Globus pallidus (tissue), 1 donor: ENCODE measurements at places on chromosomes 6 and 20.

DNA sequence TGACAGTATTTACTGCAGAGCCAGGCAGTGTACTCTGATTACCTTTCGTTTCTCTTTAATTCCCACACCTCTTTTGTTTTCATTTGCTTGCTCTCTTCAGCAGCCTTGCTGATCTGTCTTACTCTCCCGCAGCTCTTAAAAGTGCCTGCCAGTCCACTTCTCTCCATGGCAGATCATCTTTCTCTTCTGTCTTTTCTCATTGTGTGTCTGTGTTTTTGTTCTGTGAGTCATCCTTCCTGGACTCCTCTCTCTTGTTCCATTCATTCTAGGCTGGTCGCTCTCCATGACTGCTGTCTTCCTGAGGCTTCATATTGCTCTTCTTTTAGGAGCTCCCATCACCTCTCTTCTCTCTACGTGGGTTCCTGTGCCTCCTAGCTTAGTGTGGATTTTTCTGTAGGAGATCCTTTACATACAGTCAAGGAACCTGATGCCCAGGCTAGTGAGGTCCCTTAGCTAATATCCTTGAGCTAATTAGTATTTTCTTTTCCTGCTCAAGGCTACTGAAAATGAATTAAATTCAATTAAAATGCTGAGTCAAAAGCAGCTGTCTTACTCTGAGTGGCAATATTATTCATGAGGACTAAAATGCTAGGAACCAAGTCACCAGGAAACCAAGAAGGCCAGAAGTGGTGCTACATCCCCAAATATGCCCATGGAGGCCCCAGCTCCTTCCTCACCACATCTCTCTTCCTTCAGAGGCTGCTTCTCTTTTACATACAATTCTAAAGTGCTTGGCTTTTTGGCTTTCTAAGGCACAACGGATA, 86.1 kb downstream of the SLX4IP start:
- DNase-seq, result no peak

DNA sequence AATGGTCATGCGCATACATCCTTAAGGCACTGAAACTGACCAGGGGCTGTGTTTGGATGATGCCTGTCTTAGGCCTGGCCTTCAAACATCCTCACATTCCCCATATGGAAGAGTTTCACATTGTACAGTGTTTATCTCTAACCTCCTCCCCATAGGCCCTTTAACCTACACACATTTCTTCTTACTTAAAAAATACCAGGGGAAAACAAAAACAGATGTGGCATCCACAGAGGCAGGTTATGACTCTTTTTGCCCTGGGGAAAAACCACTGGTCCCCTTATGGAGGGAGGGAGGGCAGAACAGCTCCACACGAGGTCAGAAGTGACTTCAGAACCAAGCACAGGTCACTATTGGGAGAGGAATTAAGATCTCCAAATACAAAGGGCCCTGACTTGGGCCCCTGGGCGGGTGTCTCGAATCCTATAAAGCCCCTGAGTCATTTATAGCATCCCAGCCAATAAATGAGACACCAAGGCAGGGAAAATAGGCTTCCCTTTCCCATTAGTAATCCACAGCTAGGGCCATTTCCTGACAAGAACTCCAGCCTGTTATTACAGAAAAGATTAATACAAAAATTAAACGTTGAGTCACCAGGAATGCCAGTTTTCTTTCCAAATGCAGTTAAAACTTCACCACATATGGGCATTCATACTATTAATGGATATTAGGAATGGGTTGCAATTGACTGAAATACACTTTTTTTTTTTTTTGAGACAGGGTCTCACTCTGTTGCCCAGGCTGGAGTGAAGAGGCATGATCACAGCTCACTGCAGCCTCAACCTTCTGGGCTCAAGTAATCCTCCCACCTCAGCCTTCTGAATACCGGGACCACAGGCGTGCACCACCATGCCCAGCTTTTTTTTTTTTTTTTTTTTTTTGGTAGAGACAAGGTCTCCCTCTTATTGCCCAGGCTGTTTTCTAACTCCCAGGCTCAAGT, 107.2 kb downstream of the ATP9A start:
- DNase-seq, result no peak

DNA sequence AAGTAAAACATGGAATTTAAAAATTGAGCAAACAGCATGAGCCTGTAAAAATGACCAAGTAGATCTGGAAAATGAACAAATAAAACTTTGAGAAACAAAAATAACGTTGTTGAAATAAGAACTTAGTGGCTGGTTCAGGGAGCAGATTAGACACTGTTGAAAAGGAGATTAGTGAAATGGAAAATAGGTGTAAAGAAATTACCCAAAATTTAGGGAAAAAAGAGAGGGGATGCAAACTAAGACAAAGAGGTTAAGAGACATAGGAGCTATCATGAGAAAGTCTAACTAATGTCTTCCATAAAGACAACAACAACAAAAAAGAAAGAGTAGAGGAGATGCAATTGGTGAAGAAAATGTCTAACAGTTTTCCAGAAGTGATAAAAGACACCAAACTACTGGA, 29.0 kb downstream of the APCDD1L start:
- DNase-seq, result no peak

DNA sequence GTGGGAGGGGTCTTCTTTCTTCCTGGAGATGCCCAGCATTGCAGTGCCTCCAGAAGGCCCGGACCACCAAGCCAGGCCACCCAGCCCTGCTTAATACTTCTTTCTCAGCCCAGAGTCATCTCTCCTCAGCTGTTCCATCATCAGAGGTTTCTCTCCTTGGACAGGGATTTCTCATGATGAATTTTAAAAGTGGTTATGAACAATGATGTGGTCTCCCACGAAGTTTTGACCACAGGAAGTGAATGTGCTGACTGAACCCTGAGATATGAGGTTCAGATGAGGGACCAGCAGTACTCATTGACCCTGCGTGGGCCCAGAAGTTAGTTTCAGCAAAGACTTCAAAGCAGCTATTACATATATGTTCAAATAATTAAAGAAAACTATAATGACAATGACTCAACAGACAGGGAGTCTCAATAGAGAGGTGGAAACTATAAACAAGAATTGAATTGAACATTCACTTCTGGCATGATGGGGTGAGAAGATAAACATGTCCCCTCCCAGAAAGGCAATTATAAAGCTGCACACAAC, 114.5 kb upstream of the SLC22A16 start:
- no peak for DNase-seq

GRCh38 chr6:156687789-156688619, 89.2 kb upstream of the ARID1B start:
- no peak for DNase-seq

DNA sequence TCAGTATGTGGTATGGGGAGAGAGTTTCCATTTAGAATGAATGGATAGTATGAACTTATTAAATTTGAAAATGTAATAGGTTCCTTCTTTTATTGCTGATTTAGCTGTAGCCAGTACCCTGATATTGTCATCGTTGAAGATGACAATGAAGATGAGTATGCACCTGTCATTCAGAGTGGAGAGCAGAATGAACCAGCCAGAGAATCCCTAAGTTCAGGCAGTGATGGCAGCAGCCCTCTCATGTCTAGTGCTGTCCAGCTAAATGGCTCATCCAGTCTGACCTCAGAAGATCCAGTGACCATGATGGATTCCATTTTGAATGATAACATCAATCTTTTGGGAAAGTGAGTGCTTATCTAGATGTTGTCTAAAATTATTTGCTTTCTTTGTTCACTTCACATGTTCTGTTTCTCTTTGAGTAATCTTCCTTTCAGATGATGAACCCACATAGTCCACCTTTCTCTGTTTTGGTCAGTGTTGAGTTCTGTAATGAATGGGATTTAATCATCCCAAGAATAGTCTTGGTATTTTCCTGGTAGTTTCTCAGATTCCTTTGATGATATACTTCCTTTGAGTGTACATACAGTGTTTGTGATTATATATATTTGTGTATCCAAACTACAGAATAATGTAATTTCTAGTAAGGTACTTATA, 23.3 kb downstream of the HSF2 start:
- DNase-seq, result no peak

- no peak for DNase-seq
Observed at GRCh38 chr20:38011696-38012095, 21.6 kb downstream of the TTI1 start.

GRCh38 chr20:32098786-32099185, 10.7 kb upstream of the TM9SF4 start:
- DNase-seq, result no peak

- no peak for DNase-seq
Observed at GRCh38 chr6:52505726-52506409, 71.0 kb downstream of the TRAM2 start.

DNA sequence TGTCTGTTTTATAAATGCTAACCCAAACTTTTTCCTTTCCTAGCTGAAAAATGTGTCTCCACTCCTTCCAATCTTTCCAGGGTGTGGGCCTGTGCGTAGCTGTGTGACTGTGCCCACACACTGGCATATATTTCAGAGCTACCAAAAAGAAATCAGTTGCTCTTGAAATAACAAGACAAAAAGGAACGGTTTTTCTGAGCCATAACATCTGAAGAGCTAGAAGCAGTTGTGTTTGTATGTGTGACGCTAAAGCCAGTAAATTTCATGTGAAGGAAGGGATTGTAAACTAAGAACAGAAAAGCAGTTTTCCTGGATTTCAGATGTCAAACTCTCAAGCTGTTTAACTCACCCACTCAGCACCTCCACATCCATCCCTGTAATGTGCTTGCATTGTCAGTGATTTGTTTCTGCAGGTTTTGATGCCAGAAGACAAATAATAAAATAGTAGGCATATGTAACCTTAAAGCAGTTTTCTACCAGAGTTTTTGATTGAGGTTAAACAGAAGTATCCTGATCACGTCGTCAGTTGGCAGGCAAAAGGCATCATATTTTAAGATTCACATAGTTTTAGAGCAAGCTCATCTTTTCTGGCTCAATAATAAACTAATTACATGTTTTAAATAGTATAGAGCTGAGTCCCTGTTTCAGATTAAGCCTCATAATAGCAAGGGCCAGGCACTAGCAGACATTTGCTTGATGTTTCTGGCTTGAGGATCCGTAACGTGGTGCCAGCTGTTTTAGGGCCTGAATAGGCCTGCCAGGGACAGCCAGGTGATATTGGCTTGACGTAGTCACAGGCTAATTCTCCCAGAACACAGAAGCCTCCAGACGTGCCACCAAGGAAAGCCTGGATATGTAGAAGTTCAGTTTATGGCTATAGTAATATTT, 90.9 kb downstream of the FOXO3 start:
- no peak for DNase-seq

DNA sequence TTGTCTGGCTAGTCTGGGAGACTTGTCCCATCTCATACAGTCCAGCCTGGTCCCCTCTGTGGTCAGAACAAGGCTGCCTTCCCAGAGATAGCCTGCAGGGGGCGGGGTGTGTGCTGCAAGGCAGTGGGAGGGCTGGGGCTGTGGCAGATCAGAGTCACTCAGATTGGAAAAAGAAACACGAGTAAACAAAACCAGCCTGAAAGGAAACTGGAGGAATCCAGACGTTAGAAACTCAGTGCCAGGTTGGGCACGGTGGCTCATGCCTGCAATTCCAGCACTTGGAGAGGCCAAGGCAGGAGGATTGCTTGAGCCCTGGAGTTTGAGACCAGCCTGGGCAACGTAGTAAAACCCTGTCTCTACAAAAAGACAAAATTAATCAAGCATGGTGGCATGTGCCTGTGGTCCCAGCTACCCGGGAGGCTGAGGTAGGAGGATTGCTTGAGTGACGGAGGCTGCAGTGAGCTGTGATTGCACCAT, 20.2 kb downstream of the LEMD2 start:
- peak; percentile 73 for DNase-seq

DNA sequence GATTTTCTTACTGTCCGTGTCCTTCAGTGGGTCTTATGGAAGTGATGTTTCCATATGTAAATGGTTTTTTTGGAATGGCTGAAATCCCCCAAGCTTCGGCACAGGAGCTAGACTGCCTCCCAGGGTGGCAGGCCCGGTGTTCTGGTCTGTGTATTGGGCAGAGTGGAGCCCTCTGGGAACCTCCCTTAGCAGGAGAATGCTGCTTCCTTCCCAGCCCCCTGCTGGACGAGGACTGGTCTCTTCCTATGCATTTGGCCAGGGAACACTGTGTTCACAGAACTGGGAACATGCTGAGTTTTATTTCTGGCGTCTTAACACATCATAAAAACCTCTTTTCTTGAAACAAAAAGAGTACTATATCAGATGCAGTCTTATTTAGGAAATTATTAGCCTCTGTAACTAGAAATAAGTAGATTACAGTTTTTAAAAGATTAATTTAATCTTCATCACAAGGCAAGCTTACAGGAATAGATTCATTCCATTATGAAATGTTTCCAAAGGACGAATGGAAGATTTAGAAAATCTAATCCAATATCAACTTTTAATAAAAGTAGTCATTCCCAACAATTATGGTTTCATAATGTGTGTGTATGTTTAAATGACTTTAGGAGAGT, 56.6 kb downstream of the SYTL3 start:
- no peak for DNase-seq

GRCh38 chr6:155432293-155432692, 23.3 kb downstream of the NOX3 start:
- no peak for DNase-seq

- DNase-seq, result no peak
Observed at GRCh38 chr6:26404546-26404945, 2.5 kb downstream of the BTN3A1 start.
